ENCODE measurements at places on chromosomes 16 and 17. TPM values are rescaled to one million over a fixed set of nuclear protein-coding genes. Genes with fewer than 3 reads are reported as not detected.

Gene ADAD2
- not detected for total RNA-seq

Gene JMJD6
- total RNA-seq = 66.8 TPM

Gene LPO
- total RNA-seq = not detected

Gene SULT1A2
- 0.15 TPM for total RNA-seq

Data from activated CD4-positive, alpha-beta memory T cell treated with anti-CD3 and anti-CD28 coated beads, Interleukin-2, amount 10 ng/mL, durations not matched to agents 7 days and 5 days (primary cell).